ENCODE measurements at places on chromosomes 4 and X.

- DNase-seq = no peak
These were observed 20.9 kb upstream of the RAB40A start for GRCh38 chrX:103540145-103540544.

- DNase-seq = no peak
These were observed 2.3 kb downstream of the GPR173 start for GRCh38 chrX:53050841-53051240.

DNA sequence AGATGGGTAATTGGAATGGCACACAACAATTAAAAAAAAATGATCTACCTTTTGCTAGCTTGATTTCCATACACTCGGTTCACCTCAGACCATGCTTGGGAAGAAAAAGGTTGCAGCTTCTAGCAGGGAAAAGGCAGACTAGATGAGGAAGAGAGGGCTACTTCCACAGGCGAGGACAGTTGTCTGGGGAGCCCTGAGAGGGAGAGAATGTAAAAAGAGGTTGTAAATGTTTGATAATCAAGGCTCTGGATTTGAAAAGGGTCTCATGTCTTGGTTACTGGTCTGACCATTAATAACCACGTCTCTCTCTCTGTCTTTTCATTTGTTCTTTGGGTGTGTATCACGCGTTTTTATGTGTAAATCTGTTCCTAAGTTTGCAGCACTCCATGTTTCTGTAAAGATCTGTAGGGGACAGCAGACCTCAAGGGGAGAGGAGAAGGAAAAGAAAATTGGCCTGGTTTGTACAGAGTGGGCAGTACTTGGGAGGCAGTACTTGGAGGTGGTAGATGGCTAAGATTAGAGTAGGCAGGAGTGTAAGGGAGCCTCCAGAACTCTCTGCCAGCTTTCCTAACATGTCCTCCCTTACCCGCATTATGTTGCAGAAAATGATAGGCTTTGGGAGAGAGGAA, 750 bp downstream of the ARMCX5 start:
- DNase-seq = no peak

- peak; percentile 72 for DNase-seq
These were observed 47.7 kb upstream of the AFAP1 start for GRCh38 chr4:7987148-7987989.

DNA sequence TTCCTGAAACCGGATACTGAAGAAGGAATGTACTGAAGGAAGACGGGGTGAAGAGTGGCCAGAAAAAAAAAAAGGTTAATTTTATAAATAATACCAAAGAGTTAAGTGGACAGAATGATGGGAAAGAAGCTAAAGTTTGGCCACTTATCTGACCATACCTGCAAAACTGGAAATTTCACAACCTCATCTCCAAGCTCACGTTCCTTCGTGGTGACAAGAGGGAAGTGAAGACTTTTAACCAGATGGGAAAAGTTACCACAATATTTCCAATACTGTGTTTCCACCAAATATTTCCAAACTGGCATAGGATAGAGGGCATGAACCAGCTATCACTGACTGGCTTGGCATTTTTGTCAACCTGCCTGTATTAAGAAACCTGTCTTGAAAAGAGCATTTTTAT, 56.4 kb downstream of the MAML3 start:
- no peak for DNase-seq

GRCh38 chrX:2732076-2732475, 19.8 kb upstream of the XG start:
- DNase-seq = no peak

- DNase-seq = no peak
These were observed 101.5 kb downstream of the CCDC160 start for GRCh38 chrX:134338527-134338926.

DNA sequence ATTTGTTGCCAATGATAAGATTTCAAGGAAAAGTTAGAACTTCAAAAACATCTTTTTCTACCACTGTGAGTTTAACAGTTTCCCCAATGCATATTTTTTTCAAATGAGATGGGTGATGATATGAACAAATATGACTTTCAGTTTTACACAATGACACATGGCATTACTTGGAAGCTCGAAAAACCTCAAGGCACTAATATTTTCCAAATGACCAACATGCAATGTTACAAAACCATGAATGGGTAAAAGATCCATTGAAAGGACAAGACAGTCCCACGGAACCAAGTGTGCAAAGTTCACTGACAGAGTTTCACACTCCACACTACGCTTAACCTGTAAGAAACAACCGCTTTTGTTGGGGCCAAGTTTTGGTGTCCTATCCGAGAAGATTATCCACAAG, 84.5 kb downstream of the CD99L2 start:
- DNase-seq = no peak

GRCh38 chr4:81040012-81040659, 9.6 kb downstream of the BMP3 start:
- no peak for DNase-seq

GRCh38 chr4:182748283-182748682, 168.9 kb downstream of the DCTD start:
- DNase-seq = no peak

- no peak for DNase-seq
These were observed 48.4 kb downstream of the PTTG2 start for GRCh38 chr4:38008571-38009021.

DNA sequence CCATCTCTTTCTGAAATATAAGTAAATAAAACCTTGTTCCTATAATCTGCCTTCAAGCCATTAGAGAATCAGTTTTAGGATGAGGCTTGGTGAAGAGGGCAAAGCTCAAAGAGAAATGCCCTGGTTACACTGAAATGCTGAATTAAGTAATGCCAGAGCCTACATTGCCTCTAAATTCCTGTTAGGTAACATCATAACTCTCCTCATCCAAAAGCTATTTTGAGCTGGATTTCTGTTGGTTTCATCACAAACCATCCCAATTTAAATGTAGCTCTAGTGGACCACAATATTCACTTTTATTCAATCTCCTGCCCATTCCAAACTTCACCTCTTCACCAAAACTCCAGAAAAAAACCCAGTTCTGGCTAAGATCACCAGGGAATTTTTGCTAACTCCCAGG, 1319.7 kb upstream of the TENM3 start:
- no peak for DNase-seq

GRCh38 chr4:128853741-128854140, 44.2 kb downstream of the JADE1 start:
- DNase-seq = no peak

GRCh38 chr4:169241464-169241863, 29.3 kb downstream of the SH3RF1 start:
- no peak for DNase-seq

GRCh38 chr4:52836678-52837077, 25.4 kb upstream of the RASL11B start:
- no peak for DNase-seq

GRCh38 chrX:3134316-3134945, 93.2 kb downstream of the ARSF start:
- no peak for DNase-seq

DNA sequence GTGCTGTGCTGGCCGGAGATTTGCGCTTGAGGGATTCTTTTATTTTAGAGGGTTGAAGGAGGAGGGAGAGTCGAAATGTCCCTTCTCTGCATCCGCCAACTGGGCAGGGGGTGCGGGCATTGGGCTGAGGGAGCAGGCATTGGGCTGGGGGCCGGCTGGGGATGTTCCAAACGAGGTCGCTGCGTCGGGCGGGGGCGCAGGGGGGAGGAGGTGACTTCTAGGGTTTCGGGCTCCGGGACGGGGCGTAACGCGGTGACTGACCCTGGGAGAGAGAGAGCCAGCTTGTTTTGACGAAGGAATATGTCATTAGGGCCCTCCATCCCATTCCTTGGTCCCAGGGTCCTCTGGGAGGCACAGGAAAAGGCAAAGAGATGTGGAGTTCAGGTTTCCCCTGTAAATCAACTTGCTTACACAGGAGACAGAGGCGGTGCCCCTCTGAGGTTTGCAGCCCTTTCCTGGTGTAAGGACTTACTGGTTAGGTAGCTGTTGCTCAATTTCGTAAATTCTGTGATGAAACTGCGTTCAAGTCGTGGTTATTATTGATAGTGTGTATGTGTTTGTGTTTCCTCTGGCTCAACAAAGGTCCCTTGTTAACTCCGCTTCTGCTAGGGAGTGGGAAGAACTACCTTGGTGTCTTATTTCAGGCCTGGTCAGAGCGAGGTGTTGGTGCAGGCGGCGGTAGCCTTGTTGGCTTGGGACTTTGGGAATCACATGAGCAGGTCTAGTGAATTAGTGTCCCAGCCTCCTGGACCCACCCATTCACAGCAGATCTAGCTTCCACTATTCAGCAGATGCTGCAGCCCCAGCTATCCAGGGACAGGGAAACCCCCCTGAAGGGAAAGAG, 716 bp downstream of the FHIP1A start:
- peak; percentile 18 for DNase-seq

GRCh38 chrX:34655501-34656455, 1.3 kb downstream of the TMEM47 start:
- no peak for DNase-seq

DNA sequence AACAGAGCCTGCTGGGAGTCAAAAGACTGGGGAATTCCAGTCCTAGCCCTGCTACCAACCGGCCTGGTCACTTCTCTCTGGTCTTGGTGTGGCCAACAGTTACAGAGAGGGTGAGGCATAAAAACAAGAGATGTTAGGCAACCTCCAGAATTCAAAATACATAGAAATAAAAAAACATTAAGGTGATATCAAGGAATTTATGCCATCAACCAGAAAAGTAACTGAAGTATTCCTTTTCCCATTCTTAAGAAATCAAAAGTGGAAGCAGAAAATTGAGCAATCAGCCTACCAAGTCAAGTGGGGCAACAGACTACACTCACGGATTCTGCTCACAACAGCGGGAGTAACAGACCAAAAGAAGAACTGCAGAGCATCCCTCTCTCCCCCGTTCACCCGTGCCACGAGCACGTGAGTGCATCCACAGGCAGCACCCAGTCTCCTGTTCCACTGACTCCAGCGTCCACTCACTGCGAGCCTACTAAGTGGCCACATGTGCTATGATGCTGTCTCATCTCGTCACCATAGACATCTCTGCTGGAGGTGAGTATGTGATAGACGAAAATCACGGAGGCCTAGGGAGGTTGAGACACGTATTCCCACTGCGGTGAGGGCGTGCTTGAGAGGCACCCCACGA, 29.3 kb downstream of the AFAP1 start:
- no peak for DNase-seq

- no peak for DNase-seq
These were observed 1476.1 kb upstream of the TENM3 start for GRCh38 chr4:180766944-180767729.

- no peak for DNase-seq
These were observed 131.3 kb downstream of the SLC7A11 start for GRCh38 chr4:138110815-138111214.

GRCh38 chrX:6813836-6814370, 279.0 kb upstream of the VCX3A start:
- no peak for DNase-seq

DNA sequence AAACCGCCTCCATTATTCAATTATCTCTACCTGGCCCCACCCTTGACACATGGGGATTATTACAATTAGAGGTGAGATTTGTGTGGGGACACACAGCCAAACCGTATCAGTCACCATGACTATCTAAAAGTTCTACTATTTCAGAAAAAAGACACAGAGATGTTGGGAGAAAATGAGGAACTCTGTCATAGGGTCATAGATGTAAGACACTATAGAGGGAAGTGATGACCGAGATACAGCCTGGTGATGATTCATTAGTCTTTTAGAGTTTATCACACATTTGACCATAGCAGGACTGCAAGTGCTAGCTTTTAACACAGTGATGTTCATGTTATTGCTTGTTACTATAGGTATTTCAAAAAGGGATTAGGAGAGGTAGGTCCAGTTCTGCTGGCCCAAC, 357.0 kb upstream of the AADAT start:
- DNase-seq = no peak

GRCh38 chr4:74267998-74268606, 40.2 kb upstream of the EPGN start:
- no peak for DNase-seq

- DNase-seq = no peak
These were observed 40.4 kb upstream of the LAS1L start for GRCh38 chrX:65575022-65575421.

DNA sequence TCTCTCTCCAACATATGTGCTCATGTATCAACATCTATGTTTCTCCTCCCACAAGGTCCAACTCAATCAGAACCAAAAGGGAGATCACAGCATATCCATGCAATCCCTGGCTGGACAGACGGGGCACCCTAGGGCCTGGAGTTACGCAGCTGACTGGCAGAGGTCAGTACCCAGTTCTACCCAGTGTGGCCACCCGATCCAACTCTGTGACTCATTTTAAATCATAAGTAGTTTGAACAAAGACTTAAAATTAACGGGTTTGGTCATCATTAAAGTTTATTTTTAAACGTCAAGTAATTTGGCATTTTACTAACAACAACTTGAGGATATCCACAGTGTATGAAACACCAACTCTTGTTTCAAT, 59.5 kb downstream of the APBB2 start:
- DNase-seq = no peak

DNA sequence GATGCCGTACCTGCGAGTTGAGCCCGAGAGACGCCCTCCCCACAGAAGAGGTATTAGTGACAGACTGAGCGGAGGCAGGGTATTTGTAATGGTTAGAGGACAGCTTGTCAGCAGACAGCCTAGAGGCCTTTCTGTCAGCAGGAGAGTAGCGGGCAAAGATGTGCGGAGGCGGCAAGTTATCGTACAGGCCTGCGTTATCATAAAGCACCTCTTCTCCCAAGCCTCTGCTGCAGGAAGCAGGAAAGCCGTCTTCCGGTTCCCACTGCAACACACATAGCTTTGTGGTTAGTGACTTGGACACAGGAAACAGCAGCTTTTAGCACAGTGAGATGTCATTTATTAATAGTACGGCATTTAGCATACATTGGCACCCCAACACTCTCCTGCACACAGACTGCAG, 158.3 kb downstream of the AFAP1 start:
- no peak for DNase-seq

DNA sequence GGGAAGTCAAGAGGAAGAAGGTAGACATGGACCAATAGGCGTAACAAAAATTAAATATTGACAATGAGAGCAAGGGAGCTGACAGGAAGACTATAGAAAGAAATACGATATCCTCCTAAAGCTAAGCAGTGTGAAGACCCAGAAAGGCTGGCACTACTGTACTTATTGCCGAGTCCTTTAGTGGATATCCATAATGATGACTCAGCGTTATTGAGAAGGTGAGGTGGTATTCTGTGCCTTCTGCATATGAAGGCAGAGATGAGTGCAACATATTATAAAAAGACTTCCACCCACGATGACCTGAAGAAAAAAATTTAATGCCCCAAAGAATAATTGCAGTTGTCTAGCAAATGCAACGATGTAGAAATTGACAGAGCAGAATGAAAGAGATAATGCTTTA, 13.0 kb upstream of the MCF2 start:
- DNase-seq = no peak

GRCh38 chr4:6943012-6943884, 33.6 kb downstream of the TBC1D14 start:
- DNase-seq = no peak

DNA sequence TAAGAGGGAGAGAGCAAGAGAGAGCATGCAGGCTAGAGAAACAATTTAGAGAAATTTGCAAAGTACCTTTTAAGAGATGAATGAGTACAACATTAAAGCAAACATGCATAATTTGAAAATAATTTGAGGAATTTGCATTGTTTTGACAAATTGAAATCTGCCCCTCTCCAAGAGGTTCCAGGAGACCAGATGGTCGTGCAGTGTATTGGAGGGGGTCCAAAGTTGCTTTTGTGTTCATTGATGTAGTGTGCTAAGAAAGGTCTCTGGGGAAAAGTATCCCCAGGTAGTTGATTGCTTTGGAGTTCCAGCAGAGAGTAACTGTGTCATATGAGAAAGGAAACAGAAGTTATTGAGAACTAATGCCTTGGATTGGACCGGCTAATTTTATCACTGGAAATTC, 635.0 kb upstream of the TENM3 start:
- DNase-seq = no peak
